T-helper 1 cell (primary cell): ENCODE measurements at places on chromosomes 11 and 22.

- DNase-seq, result no peak
Measured at GRCh38 chr11:32045456-32045855, 45.4 kb upstream of the RCN1 start.

DNA sequence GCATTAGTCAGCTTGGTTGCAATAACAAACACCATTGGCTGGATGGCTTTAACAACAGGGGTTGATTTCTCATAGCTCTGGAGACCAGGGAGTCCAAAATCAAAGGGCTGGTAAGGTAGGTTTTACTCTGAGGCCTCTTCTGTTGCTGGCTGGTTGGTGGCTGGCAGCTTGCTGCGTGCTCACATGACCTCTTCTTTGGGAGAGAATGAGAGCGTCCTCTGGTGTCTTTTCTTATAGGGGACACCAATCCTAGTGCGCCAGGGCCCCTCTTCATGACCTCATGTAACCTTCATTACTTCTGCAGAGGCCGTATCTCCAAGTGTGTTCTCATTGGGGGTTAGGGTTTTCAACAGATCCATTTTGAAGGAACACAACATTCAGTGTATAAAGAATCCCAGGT is 1308.3 kb downstream of the TBC1D22A start:
- DNase-seq, result no peak

DNA sequence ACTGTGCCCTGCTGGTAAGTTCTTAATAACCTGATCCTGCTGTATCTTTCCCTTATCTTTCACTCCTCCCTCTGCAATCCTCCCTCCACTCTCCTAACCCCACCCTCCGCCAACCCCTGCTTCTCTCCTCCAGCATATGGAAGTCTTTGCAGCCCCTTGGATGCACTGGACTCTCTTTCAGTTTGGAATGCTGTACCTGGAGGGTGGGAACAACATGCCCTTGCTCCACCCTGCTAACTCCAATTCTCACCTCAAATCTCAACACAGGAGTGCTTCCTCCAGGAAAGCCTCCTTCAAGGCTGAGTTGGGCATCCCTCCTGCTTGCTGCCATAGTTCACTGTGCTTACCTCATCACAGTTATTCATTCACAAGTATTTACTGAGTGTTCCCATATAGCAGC is 52.8 kb upstream of the LDLRAD3 start:
- DNase-seq, result no peak

- DNase-seq, result no peak
Measured at GRCh38 chr22:37237371-37238268, 6.4 kb downstream of the RAC2 start.

DNA sequence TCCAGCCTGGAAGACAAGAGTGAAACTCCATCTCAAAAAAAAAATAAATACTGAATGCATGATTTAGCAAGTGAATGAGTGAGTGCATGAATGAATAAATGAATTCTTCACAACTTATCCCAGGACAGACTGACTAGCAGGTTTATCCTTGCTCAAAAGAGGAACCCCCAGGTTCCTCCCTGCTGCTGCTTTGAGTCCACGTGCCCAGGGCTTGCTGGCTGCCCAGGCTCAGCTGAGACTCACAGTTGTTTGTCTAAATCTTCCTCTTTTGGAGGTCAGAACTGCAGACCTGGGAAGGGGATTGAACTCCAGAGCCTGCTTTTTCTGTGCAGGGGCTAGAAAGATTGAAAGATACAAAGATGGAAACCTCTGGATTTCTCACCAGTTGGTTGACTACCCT is 117.4 kb upstream of the TMEM45B start:
- no peak for DNase-seq

GRCh38 chr11:64971421-64972233 is at the start of gene MAJIN:
TSS of gene MAJIN (minus strand) at chr11:64972108. CDS start at chr11:64959405, 12,703 bp downstream.
- peak; percentile 87 for DNase-seq

DNA sequence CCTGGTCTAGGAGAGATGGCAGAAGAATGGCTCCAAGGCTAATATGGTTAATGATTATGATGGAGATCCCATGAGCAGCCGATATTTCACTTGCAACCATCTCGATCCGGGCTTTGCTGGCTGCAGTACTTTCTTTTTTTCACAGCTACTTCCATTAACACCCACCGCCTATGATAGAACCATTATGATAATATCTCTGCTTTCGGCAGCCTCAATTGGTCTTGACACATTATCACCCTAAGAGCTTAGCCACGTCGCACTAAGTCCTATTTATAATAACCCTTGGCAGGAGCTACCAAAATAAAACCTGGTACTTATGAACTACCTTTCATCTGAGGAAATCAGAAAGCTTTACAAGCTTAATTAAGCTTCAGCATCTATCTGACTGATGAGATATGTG is 7.6 kb upstream of the FJX1 start:
- no peak for DNase-seq

GRCh38 chr11:10727146-10727851 is 23.7 kb upstream of the CTR9 start:
- DNase-seq, result no peak

DNA sequence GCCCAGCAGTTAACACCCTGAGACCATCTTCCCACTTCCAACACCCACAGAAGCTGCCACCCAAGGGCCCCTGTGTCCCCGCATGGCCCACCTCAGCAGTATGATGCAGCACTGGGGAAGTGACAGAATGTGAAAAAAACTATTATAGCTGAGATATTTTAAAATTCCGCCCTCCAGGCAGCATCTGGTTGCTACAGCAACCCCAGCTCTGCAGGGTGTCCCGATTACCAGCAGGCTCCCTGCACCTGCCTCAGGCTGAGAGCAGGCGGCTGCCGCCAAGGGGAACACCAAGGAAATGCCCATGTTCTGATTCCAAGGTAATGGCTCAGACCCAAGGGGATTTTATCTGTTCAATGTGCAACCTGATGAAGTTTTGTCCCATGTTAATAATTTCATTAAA is 10.5 kb upstream of the TMEM121B start:
- DNase-seq, result no peak
